HS-27A (cell line): ENCODE measurements at places on chromosomes 1 and 21.

DNA sequence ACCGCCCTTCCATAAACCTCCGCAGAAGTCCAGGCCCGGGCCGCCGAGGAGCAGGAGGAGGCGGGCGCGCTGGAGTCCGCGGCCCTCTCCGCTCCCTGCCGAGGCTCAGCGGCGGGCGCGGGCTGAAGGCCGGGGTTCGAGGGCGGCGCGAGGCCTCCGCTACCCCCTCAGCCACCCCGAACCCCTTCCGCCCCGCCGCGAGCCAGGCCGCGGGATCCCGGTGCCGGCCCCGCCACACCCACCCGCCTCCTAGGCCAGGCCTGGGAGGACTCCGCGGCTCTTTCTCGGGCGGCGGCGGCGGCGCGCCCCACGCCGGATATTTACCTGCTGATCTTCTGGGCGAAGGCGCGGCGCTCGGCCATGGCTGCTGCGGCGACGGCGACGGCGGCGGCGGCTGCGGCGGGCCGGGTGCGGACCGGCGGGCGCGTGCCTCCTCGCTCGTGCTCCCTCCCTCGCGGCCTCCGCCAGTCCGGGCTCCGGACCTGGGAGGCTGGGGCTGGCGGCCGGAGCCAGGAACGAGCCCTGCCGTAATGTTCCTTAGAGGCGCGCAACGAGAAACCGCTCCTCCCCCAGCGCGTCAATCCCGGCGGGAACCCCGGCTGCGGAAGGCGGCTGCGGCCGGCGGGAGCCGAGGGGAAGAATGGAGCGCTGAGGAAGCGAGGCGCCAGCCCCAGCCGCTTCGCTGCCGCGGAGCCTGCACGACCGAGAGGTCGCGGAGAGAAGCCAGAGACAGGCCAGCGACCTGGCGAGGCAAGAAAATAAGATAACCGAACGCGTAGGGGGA is at the start of gene DOCK7:
TSS of gene DOCK7 (minus strand) at position 484 of the 784 bp plus-strand sequence. CDS start at position 362, 122 bp downstream.
- no peak for DNase-seq

- DNase-seq, result no peak
Observed at GRCh38 chr1:53375440-53375839, 47.6 kb upstream of the LRP8 start.

DNA sequence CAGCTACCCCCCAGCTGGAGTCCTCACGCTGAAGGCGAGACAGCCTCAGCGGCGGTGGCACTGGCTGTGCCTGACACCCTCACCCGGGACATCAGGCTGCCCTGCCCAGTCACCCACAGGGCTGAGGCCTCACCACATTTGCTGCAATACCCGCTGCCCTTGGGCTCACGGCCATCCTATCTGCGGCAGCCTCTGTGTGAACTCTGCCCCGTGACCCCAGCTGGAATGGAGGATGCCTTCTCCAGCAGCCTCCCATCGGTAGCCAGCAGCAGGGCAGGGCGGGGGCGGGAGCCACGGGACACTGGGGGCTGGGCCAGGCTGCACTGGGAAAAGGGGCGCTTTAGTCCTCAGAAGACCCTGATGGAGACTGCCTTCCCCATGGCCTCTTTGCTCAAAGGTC is 112.4 kb upstream of the ZBTB40 start:
- no peak for DNase-seq

DNA sequence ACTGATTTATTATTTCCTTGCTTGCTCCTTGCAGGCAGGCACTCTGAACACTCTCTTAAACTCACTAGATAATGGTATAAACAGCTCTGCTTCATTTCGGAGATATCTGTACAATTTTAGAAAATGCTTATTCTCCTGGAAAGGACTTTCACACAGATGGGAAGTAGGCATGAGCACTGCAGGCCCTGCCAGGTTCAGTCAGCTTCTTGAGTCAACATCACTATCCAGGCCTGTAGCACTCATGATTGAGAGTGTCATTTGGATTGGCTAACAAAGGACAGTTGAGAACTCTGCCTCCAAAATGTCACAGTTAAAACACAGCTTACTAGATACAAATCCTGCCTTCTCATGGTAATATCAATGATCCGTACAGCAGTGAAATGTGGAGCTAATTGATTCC is 181.9 kb downstream of the CYYR1 start:
- no peak for DNase-seq

- DNase-seq, result no peak
Observed at GRCh38 chr1:31699341-31699891, 4.4 kb downstream of the COL16A1 start.

- DNase-seq, result no peak
Observed at GRCh38 chr1:100736746-100737145, 17.2 kb downstream of the VCAM1 start.

DNA sequence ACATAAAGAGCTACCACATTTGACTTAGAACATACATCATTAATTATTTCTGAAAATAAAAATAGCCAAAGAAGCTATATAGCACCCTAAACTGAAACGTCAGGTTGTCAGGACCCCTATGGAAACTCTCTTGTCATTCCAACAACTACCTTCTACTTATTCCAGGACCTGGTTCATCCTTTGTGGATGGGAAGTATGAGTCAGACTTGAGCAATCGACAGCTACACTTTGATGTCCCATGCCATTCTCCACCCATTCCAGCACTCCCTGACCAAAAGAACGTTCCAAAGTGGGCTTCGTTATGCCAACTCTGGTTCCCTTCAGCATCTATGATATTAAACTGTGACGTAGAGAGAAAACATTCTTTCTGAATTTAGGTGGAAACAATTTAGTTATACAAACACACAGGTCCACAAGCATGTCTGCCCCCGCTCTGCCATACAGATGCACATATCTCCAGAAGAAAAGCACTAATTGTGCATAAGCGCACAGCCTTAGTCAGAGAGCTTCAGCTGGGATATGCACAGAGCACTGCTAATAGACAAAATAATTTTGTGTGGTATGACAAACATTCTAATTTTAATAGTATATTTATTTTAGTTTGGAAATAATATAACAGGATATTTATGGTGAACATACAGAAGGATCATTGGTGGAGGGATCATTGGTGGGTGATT is 723.1 kb upstream of the B3GALT2 start:
- no peak for DNase-seq

GRCh38 chr1:7570311-7570710 is 200.8 kb upstream of the VAMP3 start:
- DNase-seq, result no peak

DNA sequence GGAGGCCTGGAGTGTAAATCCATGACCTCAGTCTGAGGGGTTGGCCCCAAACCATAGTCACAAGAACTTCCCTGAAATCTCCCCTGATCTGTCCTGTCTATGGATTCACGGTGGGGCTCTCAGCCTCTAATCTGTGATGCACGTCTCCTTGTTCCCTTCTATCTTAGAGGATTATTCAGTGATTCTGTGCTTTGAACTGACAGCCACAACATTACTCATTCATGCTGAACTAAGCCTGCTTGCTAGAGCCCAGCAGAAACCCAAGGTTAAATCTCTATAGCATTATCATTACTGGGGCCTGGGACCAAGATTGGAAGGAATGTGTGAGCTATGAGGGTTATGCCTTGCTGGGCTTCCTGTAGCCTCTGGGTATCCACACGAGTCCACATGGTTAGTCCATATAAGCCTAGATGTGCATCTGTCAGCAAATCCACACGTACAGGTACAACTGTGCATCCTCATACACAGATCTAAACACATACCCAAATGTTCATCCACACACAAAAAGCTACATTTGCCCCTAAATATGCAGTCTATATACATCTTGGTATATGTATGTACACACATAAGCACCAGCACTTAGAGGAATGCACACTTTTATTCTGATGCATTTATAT is 22.4 kb upstream of the MAGOH start:
- DNase-seq, result no peak

GRCh38 chr1:90356991-90357390 is 360.1 kb downstream of the BARHL2 start:
- no peak for DNase-seq

- no peak for DNase-seq
Observed at GRCh38 chr1:201665036-201665435, 126.1 kb downstream of the NAV1 start.

DNA sequence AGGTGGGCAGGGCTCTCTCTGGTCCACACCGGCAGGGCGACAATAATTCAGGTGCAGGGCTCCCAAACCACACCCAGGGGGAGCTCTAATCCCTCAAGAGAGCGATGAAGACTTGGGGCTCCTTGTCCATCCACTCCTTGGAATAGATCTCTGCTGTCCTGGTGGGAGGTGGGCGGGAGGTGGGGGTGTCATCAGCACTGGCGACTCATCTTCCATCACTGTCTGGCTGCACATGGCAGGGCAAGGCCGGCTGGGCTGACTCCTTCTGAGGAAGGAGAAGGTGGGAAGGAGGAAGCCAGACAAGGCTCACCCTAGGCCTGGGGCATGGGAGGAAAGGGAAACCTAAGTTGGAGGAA is 29.3 kb downstream of the TNNT2 start:
- DNase-seq, result peak; percentile 30

DNA sequence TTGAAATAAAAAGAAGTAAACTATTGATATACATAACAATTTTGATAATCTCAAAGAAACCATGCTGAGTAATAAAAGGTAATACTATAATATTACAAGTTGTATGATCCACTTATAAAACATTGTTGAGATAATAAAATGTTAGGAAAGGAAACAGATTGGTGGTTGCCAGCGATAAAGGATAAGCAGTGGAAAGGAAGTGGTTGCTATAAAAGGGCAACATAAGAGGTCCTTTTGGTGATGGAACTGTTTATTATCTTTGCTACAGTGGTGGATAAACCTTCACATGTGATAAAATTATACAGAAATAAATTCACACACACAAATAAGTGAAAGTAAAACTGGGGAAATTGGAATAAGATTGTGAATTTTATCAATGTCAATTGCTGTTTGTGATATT is 15.1 kb downstream of the OR6F1 start:
- DNase-seq, result no peak

GRCh38 chr1:53362851-53363642 is 35.2 kb upstream of the LRP8 start:
- DNase-seq, result no peak

GRCh38 chr1:73104749-73105148 is 822.4 kb upstream of the NEGR1 start:
- no peak for DNase-seq

DNA sequence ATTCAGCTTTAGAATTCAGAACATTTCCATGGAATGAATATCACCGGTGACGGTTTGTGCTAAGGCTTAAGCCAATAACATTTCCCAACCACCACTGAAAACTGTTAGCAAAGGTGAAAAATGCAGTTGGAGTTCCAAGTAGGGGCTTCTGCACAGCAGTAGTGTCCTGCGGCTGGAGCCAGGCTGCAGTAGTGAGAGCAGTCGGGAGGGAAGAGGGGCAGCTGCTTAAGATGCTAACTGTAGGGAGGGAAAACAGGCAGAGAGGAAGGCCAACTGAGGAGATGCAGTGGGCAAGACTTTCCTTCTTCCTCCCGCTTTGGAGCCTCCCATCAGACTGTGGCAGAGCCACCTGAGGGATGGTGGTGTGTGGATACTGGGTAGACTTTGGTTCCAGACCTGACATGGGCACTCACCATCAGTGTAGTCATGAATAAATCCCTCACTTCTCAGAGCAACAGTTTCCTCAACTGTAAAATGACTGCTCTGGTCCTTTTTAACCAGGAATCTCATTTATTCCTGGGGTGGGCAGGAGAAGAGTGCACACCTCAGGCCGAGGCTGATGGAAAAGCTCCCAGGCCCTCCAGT is 3.2 kb downstream of the F3 start:
- DNase-seq, result no peak

DNA sequence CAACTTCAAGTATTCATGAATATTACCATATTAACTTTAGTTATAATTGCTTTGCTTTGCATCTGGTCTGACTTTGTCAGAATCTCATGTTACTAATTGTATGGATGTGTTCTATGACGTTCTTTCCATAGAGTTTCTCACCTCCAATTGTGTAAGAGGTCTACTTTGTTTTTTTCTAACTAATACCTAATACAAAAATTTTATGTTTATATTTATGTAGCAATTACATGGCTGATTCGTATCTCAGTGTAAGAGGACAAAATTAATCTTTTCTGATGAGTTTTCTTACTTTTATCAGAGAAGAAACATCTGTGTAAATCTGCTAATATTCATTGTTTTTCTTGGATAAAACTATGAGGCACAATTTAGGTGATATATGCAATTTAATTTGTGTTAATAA is 224.8 kb upstream of the B3GALT2 start:
- no peak for DNase-seq

- DNase-seq, result peak; percentile 81
Observed at GRCh38 chr1:223771814-223772770, 59.8 kb downstream of the CAPN2 start.

DNA sequence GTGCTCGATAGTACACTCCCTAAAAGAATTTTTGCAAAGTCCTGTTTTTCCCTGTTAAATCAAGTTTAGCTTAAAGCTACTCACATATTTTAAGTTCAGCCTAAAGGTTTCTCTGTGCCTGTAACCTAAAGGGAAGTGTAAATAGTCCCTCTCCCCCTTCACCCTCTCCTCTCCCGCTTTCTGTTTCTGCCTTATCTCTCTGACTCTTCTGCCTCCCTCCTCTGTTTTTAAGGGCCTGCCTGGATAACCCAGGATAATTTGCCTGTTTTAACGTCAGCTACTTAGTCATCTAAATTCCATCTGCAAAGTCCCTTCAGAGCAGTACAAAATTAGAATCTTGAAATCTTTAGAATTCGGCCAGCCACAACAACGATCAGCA is 92.6 kb downstream of the NID1 start:
- DNase-seq, result no peak

- no peak for DNase-seq
Observed at GRCh38 chr1:47689894-47690293, 252.1 kb downstream of the FOXD2 start.

- peak; percentile 52 for DNase-seq
Observed at GRCh38 chr1:24830680-24831272, 85.5 kb downstream of the CLIC4 start.
